ENCODE measurements at places on chromosomes 13 and 19.

- DNase-seq = no peak
Measured at GRCh38 chr19:54573330-54573872, at the start of gene LILRA2. TSS of gene LILRA2 (plus strand) at chr19:54573790. CDS start at chr19:54573879, 89 bp downstream.

DNA sequence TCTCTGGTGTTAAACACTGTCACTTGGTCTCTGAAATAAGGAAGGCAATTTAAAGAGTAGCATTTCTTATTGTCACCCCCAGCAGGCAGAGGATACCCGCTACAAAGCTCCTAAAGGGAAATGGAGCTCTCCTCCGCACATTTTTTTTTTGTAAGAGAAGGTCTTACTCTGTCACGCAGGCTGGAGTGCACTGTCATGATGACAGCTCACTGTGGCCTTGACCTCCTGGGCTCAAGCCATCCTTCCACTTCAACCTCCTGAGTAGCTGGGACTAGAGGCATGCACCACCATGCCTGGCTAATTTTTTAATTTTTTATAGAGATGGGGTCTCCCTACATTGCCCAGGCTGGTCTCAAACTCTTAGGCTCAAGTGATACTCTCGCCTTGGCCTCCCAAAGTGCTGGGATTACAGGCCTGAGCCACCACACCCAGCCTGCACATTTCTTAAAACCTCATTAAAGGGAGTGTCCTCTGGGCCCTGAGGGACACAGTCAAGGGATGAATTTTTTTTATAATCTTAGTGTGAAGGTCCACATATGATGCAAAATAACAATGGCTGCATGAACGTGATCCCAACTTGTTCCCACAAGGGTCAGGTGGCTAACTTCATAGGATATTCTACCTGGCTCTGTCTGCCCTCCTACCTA, 32.1 kb downstream of the SLC25A30 start:
- DNase-seq = no peak

GRCh38 chr19:2288818-2289713, 7.1 kb upstream of the PEAK3 start:
- no peak for DNase-seq

DNA sequence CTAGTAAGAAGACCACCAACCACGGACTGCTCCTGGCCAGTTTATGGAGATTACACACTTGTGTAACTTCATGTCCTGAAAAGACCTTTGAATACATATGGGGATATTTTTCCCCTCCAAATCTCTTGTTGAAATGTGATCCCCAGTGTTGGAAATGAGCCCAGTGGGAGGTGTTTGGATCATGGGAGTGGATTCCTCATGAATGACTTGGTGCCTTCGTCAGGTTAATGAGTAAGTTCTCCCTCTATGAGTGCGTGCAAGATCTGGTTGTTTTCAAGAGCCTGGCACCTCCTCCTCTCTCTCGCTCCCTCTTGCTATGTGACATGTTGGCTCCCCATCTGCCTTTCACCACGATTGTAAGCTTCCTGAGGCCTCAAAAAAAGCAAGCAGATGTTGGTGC, 769.0 kb upstream of the SLITRK1 start:
- DNase-seq = no peak

- no peak for DNase-seq
Measured at GRCh38 chr19:46021531-46022041, 1.3 kb downstream of the PGLYRP1 start.

DNA sequence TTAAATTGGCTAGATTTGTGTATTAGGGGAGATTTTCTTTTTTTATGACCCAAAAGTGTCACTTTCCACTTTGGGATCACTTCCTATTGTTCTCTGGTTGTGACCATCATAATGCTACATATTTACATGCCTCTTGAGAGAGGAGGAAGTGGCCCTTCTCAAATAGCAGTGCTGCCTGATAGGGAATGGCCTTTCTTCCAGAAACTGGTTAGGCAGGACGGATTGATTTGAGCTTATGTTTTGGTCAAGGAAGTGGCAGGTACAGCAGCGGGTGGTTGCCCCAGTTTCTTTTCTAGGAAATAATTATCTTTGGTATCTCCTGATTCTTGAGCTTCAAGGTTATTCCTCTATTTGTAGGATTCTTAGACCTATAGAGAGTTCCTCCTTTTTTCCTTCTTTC, 21.9 kb upstream of the WTIP start:
- DNase-seq = no peak

DNA sequence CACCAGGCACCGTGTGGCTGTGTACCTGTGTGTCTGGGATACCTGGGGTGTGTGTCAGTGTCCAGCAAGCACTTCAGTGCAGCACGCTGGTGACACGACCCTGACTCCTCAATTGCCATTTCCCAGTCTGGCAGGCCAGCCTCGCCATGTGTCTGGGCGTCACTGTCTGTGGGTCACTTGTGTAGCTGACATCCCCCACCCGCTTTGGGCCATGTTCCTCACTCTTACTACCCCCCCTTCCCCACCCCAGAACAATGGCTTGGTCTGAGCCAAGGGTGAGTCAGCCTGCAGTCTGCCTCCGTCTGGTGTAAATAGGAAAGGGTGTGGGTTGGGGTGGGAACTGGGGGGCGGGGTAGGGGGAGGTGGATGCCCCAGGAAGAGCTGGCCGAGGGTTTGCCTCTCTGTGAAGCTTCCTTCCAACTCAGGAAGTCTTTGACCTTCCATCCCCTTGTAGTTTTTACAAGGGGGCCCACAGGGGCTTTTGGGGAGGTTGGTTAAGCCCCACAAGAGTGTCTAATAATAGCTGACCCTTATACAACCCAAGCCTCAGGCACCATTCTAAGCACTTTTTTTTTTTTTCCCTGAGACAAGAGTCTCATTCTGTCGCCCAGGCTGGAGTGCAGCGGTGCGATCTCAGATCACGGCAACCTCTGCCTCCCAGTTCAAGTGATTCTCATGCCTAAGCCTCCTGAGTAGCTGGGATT, 17.6 kb downstream of the NOVA2 start:
- DNase-seq = no peak
